ENCODE measurements at places on chromosomes 5 and 9.

GRCh38 chr9:136326761-136327303, 507 bp upstream of the GPSM1 start:
- peak; percentile 16 for DNase-seq

DNA sequence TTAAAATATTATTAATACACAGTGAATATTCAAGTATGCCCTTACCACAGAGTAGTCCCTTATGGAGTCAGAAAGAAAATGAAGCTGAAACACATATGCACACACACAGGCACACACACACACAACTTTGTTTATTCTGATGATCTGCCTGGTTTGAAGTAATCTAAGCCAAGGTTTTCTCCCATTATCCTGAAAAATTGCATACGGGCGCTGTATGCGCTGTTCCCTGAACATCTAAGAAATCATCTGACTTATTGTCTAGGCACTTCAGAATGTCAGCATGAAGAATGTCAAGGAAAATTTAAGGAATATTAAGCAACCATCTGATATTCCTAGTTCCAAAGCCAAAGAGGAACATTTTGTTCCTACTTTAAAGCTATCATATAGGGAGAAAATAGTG, 147.1 kb upstream of the SLC30A5 start:
- DNase-seq, result no peak

GRCh38 chr5:151202381-151203139, 21.3 kb downstream of the CCDC69 start:
- peak; percentile 70 for DNase-seq

DNA sequence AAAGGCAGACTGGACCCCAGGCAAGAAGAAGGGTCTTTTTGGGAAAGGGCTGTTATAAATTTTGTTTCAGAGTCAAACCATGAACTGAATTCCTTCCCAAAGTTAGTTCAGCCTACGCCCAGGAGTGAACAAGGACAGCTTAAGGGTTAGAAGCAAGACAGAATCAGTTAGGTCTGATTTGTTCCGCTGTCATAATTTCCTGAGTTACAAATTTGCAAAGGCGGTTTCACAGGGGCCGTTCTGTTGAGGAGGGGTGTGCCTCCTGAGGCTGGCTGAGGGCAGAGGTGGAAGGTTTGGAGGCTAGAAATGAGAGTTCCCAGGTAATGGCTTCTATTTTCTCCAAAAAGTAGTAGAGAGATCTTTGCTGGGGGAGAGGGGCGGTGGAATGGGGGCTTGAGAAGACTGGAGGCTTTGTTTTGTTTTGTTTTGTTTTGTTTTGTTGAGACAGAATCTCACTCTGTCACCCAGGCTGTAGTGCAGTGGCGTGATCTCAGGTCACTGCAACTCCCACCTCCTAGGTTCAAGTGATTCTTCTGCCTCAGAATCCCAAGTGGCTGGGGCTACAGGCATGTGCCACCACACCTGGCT, 4.1 kb upstream of the CERCAM start:
- no peak for DNase-seq

DNA sequence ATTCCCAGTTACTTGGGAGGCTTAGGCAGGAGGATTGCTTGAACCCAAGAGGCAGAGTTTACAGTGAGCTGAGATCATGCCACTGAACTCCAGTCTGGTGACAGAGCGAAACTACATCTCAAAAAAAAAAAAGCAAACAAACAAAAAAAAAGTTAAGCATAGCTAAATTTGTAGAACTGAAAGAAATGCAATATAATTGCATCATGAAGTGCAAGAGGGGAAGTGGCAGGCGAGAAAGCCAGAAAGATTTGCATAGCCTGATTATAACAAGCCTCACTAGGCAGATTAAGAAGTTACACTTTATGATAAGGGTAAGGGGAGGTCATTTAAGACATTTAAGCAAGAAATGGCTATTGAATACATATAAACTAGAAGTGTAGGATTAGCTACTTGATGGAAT, 187.1 kb downstream of the EDIL3 start:
- DNase-seq, result no peak

- no peak for DNase-seq
These were observed 317.0 kb upstream of the RPS23 start for GRCh38 chr5:82595113-82595512.

- DNase-seq, result no peak
These were observed 31.0 kb downstream of the PCBD2 start for GRCh38 chr5:134935711-134936602.

GRCh38 chr9:14029806-14030374, 284.1 kb downstream of the NFIB start:
- no peak for DNase-seq

GRCh38 chr9:79289856-79290255, 281.9 kb upstream of the TLE4 start:
- DNase-seq, result no peak

DNA sequence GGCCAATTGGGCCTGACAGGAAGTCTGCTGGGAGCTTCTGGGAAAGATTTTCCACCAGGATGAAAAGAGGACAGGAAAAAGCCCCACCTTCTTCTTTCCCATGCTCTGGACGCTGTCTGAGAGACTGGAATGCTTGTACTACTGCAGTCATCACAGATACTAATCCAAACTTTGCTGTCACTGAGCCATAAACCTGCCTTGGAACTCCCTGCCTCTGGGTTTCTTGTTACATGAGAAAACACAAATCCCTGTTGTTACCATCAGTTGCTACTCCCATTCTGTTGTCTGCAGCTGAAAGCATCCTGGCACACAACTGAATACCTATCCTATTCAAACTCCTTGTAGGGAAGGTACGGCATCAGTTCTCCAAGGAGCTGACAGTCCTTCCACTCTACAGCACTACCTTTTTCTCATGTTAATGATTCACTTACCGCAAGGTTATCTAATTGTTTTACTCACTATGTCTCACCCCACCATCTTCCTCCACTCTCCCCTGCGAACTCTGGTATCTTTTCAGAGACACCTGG, 167.5 kb downstream of the CDK5RAP2 start:
- DNase-seq, result peak; percentile 76

DNA sequence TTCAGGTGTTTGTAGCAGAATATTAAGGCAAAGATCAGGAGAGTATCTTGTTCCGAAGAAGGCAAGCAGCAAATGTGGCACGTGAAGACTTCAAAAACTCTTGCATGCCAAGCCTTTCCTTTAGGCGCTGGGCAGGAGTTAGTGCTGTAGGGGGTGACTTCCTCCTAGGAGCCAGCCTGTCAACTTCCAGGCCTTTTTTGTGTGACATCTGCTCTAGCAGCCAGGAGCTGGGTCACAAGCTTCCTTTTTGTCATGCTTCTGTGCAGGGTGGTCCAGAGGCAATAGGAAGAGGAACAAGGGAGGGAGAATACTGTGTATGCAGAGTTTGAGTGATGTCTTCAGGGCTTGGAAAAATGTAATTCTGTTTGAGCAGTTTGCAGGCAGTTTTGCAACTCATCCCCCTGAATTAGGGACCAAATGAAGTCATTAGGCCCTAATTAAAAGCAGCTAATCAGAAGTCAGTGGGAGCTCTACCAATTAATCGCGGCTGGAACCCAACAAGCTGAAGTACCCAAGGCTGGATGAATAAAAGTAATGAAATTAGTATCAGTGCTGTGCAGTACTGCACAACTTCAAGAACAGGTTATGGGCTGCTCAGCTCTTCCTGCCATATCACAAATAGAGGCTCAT, 53.5 kb downstream of the TLR4 start:
- no peak for DNase-seq

GRCh38 chr5:39191216-39191615, 28.1 kb downstream of the FYB1 start:
- DNase-seq, result no peak
